Stimulated activated CD4-positive, alpha-beta T cell treated with anti-CD3 and anti-CD28 coated beads, TNF-alpha, amount 100 ng/mL, for 48 hours (primary cell): ENCODE measurements at places on chromosomes 7 and 10.

- DNase-seq = no peak
Observed at GRCh38 chr7:571718-572415, 52.2 kb upstream of the PDGFA start.

- no peak for DNase-seq
Observed at GRCh38 chr7:36686499-36686898, 37.8 kb downstream of the AOAH start.

GRCh38 chr7:143936087-143937009 lies 1.3 kb downstream of the OR2F2 start:
- no peak for DNase-seq

- DNase-seq = no peak
Observed at GRCh38 chr7:128136215-128136597, 104.9 kb upstream of the LEP start.

DNA sequence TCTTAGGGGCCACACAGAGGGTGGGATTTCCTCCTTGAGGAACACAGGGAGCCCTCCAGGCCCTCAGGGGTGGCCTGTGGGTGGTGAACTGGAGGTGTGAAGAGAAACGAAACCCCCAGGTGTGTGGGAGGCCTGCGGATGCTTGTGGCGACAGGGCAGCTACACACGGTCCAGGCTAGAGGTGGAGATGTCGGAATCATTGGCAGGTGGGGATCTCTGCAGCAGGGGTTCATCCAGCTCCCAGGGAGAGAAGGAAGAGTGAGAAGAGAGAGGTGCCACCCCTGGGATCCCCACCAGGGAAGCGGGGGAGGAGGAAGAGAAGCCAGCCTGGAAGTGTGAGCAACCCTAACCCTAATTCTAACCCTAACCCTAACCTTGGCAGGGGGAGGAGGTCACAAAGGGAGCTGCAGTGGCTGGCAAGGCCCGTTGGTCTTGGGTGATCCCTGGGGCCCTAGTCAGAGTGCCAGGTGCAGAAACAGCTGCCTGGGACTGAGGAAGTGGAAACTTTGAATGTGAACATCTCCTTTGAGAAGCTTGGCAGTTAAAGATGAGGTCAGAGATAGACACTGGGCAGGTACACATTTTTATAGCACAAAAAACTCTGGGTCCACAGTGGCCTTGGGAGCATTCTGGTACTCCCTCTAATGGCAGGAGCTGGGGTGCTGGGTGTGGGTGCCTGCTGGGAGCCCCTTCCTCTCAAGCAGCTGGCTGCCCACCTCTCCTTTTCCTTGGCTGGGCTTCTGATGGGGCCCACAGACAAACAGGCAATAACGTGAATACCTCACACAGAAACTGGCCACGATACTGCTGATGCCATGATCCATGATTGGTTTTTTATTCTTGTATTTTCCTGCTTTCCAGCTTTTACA lies 6.8 kb upstream of the AEBP1 start:
- no peak for DNase-seq

GRCh38 chr10:125064681-125065492 lies 95.5 kb downstream of the CTBP2 start:
- no peak for DNase-seq

- DNase-seq = no peak
Observed at GRCh38 chr10:97463363-97464132, 17.6 kb downstream of the ZDHHC16 start.

GRCh38 chr10:132458586-132459300 lies 61.7 kb downstream of the PWWP2B start:
- peak; percentile 68 for DNase-seq

GRCh38 chr10:96310321-96310669 lies 6.1 kb downstream of the DNTT start:
- no peak for DNase-seq

DNA sequence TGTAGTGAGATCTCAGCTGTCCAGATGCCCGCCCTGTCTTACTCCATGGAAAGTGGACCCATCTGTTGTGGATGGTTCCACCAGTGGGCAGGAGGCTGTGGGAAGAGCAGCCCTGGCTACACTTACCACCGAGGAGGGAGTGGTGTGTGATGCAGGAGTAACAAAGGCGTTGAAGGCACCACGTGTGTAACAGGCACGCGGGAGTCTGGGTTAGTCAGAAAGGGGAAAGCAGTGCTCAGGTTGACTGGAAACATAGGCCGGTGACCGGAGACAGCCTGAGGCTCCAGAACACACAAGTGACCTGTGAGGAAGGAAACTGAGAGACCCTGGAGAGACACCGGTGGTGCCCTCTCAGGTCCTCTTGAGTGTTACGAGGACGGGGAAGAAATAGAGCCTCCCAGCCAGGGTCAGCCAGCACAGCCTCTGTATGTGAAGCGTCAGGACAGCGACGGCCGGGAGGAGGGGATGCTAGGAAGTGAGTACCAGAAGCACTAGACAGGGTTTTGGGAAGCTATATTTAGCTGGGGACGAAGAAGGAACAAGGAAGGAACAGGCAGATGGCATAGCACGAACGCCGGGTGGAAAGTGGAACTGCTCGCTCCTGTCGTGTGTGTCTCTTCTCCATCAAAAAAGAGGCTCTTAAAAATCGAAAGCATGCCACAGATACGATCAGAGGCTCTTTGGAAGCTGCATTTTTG lies 51.7 kb downstream of the DAGLB start:
- DNase-seq = no peak

DNA sequence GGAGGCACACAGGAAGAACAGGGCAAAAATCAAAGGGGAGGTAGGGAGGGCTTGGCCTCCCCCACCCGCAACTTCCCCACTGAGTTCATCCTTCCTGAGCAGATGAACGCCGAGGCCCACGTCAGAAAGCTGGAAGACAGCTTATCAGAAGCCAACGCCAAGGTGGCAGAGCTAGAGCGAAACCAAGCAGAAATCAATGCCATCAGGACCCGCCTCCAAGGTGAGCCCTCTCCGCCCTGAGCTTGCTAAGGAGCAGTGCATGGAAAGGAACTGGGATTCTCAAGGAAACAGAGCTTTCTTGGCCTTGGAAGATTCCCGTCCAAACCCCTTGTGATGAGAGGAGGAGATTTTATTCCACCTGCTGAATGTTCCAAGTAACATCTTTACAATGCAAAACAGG lies 16.5 kb downstream of the MYH16 start:
- no peak for DNase-seq

- no peak for DNase-seq
Observed at GRCh38 chr7:158133515-158134271, 453.9 kb downstream of the PTPRN2 start.

DNA sequence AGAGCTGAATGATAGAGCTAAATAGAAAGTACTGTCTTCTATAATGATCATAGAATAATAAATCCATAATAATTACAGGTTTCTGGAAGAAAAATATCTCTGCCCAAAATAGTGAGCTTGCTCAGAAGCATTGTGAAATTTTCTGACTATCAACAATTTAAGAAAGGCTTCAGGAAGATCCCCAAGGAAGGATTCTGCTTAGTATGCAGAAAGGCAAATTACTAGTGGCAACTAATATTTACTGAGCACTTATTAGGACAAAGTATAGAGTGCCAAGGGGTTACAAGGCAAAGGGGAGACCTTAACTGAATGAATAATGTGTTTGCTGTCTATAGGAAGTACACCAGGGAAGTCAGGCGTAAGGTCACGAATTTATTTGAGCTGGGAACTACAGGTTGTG lies 158.1 kb upstream of the LRRTM3 start:
- no peak for DNase-seq

GRCh38 chr10:129707406-129708388 lies 240.7 kb downstream of the MGMT start:
- DNase-seq = no peak

DNA sequence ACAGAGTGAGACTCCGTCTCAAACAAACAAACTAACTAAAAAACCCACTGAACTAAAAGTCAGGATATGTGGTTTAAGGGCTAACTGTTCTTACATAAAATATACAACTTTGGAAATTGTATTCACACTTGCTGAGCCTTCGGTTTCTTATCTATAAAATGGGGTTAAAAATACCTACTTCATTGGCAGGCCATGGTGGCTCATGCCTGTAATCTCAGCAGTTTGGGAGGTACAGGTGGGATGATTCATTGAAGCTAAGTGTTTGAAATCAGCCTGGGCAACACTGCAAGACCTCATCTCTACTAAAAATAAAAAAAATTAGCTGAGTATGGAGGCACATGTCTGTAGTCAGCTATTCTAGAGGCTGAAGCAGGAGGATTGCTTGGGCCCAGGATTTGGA lies 115.4 kb upstream of the KLF6 start:
- DNase-seq = no peak

GRCh38 chr7:42099470-42100155 lies 137.4 kb downstream of the GLI3 start:
- DNase-seq = no peak

DNA sequence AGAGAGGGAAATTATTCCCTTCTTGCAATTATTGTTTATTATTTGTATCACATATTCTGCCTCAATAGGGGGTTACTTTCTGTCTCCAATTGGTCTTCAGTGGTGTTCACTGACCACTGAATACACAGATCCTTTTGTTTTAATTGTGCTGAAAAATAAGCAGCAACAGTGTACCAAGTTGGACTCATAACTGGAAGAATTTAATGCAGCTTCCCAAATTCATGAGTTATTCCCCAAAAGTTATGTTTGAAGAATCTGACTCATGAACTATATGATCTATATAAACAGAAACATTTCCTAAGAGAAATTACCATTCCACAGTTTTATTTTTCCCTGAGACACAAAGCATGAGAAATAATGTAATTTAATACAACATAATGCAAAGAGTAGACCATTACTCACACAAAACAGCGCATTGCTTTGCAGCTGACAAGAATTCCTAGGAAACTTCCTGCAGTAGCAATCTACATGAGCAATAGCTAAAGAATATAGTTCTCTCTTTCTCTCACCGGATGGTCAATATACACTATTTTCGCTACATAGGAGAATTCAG lies 479.2 kb downstream of the HTR7 start:
- no peak for DNase-seq

DNA sequence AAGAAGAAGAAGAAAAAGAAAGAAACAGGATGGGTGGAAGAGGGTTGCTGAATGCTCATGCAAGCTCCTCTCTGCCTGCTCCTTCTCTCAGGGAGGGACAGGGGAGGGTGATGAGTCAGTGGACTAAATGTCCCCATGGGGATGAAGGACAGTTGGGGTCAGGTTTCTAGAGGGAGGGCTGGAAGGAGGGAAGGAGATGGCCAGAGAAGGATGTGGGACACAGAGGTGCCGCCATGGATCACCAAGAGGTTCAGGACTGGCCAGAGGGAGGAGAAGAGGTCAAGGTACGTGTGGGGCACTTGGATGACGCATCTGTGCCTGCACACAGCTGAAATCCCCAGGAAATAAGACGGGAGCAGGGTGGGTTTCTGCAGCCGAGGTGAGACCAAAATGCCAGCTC lies 88.9 kb upstream of the GTF2I start:
- no peak for DNase-seq

DNA sequence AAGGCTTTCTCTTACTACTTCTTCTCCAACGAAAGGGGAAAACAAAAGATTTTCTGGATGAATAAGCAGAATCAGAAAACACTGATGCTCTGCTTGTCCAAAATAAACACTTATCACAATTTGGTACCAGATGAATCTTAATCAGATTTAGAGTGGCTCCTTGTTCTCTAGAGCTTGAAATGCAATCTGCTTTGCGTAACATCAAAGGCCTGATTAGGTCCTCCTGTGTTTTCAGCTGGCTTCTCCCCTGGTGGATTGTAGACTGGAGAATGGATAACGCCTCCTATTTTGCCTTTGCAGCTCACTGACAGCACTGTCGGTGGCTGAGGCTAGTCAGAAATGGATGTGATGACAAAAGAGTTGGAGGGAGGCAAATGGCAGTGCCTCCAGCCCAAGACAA lies 91.2 kb downstream of the FAM13C start:
- no peak for DNase-seq

GRCh38 chr10:70981936-70982335 lies 93.6 kb upstream of the PCBD1 start:
- no peak for DNase-seq

DNA sequence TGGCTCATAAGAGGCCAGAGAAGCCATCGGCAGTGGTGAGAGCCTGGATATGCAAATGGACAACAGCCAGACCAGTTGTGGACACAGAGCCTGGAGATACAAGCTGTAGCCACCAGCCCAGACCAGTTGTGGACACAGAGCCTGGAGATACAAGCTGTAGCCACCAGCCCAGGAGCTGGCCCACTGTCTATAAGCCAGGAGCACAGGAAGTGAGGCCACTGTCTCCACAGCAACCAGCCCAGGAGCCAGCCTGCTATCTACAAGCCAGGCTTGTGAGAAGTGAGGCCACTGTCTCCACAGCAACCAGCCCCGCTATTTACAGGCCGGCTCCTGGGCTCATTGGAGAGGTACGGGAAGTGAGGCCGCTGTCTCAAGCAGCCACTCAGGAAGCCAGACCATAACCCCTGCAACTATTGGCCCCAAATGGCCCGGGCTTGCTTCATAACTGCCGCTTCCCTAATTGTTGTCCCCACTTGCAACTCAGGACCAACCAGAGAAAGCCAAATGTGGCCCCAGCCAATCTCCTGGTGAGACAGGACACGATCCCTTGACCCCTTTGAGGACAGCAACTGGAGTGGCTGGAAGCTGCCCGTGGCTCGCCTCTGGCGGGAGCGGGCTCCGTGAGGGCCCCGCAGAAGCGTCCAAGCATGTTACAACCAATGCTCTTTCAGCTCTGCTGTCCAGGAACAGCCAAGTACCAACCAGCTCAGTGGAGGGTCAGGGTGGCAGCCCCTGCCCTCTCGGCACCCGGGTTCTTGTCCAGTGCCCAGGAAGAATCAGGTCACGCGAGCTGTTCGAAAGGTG lies 44.1 kb upstream of the CNPY1 start:
- no peak for DNase-seq

DNA sequence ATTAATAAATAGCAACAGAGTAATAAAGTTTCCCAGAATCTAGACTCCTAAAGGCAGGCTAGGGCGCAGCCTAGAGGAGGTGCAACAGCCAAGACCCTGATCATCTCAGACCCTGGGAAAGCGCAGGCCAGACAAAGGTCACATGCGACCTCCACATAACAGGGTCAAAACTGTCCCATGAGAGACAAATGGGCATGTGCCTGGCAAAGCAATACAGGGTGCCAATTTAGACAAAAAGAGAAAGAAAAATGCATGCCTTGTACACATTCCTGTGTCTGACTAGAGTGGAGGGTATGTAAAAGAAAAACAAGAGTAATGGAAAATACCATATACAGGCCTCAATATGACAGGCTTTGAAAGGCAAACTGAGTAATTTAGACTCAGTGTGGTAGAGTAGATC lies 22.2 kb downstream of the MPP7 start:
- no peak for DNase-seq

- DNase-seq = no peak
Observed at GRCh38 chr10:125662584-125662983, 20.4 kb downstream of the TEX36 start.

GRCh38 chr7:23450518-23450917 lies 19.8 kb downstream of the IGF2BP3 start:
- DNase-seq = no peak

GRCh38 chr7:146115548-146115850 lies 1.1 kb upstream of the CNTNAP2 start:
- no peak for DNase-seq
